ENCODE measurements at places on chromosomes 2 and 18.

GRCh38 chr2:98241592-98241991 lies 104.7 kb upstream of the CNGA3 start:
- DNase-seq, result no peak

DNA sequence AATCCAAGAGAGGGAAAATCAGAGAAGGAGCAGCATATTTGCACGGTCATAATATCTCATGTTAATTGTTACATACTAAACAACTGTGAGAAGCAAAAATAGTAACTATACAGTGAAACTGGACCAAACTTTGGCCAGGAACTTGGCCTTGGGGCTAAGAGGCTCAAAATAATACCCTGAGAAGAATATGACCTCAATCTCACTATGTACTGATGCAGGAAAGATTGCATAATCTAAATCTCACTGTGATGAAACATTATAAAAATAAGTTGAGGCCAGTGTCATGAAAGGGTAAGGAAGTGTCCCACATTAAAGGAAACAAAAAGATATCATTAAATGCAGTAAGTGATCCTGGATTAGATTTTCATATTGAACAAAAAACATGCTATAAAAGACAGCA lies 36.5 kb downstream of the ZRANB3 start:
- no peak for DNase-seq

GRCh38 chr2:52144590-52144989 lies 1112.7 kb upstream of the NRXN1 start:
- DNase-seq, result no peak

DNA sequence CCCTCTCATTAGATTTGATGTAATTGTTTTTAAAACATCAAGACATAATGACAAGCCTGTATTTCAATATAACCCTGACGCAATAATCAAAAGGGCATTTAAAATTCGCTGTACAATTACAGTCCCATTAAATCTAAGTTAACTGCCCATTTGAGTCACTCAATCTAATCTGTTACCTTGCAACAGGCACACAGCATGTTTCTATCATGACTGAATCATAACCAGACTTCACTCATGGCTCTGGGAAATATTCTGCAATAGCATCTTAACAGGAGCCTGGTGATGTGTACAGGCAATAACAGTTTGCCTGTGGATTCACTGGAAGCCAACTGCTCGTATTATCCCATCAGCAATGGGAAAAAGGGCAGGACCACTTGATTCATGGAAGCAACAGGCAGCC lies 142.3 kb upstream of the NCKAP5 start:
- DNase-seq, result no peak

GRCh38 chr18:13416208-13416607 lies 197.6 kb downstream of the LDLRAD4 start:
- no peak for DNase-seq

GRCh38 chr2:238095143-238095542 lies 5.0 kb upstream of the ESPNL start:
- DNase-seq, result peak; percentile 23

DNA sequence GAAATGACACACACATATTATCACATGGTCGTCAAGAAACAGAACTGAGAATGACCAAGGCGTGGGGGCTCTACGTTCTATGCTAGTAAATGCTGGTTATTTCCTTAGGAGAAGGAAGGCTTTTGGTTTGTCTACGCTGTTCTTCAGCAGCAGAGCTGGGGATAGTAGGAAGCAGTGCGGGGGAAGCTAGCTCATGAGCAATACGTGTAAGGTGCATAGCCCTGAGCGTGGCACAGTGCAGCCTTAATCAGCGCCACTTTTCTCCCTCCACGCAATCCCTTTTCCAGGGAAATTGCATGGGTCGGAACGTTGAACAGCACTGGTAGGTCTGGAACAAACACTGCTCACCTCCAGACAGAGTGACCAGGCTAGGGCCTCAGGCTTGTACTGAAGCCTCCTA lies 199.6 kb upstream of the FBXO11 start:
- DNase-seq, result no peak

DNA sequence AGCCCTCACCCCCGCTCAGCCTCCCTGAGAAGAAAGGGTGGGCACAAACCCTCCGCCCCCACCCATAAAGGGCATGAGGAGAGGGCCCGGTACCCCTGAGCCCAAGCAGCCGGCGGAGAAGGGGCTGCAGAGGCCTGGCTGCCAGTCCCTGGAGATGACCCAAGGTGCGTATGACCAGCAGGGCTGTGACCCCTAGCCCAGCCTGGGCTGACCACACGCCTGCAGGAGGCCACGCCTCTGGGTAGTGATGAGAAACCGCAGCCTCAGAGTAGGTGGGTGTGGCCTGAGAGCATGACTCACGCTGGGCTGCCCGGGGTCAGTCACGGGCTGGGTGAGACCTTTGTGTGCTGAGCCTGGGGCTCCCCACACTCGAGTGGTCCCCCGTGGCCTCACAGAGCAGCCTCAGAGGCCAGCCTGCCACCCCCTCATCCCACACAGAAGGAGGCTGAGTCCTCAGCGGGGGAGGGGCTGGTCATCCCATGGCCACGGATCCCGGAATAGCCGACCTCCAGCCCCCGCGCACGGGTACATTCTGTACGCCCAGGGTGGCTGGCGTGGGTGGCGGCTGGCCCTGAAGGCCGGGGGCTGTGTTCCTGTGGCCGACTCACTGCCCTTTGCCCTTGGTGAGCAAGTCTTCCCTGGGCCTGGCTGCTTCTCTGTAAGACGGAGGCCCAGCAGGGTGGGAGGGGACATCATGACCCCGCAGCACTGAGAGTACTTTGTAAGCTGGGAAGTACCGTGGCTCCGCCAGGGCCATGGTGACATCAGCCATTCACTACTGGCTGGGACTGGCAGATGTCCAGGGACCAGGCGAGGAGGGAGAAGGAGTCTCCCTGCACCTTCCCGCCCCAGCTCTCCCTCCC lies 110.8 kb upstream of the OTOS start:
- DNase-seq, result no peak

DNA sequence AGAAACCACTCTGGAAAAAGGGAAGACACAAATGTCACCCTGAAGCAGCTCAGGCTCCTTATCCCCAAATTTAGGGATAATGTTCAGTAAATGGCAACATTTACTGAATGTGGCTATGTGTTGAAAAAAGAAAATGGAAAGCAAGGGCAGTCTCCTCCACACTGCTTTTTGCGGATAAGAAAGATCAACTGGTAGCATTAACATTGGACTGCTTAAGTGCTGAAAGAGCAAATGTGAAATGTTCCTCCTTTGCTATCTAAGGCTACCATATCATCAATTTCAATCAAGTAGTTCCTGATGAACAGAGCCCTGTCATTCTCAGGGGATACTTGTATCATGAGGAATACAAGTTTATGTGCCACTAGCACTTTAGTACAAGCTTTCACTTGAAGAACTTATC lies 12.5 kb downstream of the FBXO11 start:
- no peak for DNase-seq

- DNase-seq, result no peak
Measured at GRCh38 chr2:202290970-202291369, 25.4 kb downstream of the NOP58 start.

- DNase-seq, result peak; percentile 53
Measured at GRCh38 chr2:239266779-239267287, 134.0 kb downstream of the HDAC4 start.

GRCh38 chr2:217853301-217853881 lies 149.4 kb downstream of the TNS1 start:
- no peak for DNase-seq

DNA sequence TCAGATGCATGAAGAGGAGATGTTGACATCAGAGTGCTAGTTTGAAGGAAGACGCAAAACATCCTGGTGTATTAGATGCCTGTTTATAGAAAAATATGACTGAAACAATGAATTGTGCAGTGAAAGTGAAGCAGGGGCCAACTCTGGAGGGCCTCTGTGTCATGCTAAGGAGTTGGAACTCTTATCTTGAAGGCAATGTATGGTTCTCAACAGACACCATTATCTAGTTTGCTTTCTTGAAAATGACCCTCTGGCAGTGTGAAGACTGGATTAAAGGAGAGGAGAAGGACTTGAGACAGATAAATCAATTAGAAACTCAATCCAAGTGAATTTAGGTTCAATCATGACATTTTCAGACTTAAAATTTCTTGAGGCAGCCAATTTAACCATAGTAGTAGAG lies 63.1 kb downstream of the ITGA4 start:
- DNase-seq, result no peak

DNA sequence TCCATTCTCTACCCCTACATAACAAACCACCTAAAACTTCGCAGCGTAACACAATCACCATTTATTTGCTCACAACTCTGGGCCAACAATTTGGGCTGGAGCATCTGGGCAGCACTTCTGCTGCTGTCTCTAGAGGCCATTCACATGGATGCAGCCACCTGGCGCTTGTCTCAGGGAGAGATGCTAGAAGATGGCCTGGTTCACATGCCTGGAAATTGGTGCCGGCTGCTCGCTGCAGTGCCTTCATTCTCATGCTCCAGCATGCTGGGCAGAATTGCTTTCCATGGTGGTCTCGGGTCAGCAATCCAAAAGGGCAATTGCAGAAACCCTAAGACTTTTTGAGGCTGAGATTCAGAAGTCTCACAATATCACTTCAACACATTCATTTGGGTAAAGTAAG lies 157.4 kb downstream of the SUCLG1 start:
- no peak for DNase-seq

- DNase-seq, result no peak
Measured at GRCh38 chr2:22798386-22798785, 586.6 kb upstream of the KLHL29 start.

DNA sequence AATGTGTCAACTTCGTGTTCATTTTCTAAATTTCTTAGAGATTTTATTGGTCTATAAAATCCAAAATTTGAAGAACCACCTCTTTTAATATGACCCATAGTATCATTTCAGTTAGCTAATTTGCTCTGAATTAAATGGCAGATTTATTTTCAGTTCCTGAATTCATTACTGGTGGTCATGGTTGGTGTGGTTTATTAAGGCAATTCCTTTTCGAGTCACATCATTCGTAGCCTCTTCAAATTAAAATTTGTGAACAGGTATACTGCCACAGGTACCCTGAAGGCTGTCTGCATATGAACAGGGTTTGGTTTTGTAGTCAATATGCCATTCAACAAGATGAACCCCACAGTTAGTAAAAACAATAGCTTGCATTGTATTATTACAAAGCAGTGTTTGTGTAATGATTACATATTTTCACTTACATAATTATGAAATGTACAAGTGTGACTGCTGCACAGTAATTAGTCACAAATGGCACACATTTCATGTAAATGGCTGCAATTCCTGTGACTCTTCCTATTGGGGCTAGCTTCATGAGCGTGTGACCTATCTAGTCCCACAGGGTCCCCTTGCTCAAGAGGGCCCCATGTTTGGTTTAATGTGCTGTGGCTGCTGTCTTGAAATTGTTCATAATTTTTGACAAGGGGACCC lies 48.9 kb downstream of the CDC42EP3 start:
- DNase-seq, result no peak

DNA sequence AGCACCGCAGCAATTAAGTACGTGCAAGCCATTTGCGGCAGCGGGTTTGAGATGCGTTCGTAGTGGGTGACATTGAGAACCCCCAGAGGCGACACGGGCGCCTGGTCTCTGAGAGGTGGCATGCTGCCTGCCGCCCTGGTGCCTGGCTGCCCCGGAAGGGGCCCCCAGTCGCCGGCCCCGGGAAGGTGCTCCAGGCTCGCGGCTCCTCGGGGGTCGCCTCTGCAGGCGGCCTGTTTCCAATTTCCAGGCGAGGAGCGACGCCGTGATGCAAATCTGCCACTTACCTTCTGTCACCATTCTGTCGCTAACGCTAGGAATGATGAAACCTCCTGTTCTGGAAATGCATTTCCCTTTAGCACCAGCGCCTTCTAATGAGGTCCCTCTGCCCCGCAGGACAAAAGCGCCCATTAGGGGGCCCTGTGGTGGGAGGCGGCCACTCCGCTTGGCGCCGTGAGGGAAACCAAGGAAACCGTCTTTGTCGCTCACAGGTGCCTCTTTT lies 13.0 kb downstream of the KIF5C start:
- DNase-seq, result peak; percentile 52

DNA sequence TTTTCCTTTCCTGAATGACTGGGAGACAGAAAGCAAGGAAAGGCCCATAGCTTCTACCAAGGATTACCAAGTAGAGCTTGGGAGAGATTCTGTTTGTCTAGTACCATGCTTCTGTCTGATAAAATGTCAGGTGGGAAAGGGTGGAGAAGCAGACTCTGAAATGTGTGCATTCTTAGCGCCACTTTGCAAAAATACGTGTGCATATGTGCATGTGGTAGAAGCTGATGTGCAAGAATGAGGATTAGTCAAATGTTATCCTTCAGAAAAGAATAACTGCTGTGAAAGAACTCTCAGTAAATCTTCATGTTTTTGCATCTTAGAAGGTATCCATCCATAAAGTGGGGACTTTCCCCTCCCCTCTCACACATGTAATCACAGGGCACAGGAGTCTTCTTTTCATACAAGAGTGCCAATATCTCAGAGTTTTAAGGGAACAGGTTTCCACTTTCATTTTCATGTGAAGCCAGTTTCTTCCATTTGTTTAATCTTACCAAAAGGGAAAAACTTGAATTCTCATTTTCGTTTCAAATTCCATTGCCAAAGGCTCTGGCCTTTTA lies 15.4 kb upstream of the DGKD start:
- no peak for DNase-seq

- no peak for DNase-seq
Measured at GRCh38 chr2:162184821-162185450, 32.9 kb upstream of the GCG start.

DNA sequence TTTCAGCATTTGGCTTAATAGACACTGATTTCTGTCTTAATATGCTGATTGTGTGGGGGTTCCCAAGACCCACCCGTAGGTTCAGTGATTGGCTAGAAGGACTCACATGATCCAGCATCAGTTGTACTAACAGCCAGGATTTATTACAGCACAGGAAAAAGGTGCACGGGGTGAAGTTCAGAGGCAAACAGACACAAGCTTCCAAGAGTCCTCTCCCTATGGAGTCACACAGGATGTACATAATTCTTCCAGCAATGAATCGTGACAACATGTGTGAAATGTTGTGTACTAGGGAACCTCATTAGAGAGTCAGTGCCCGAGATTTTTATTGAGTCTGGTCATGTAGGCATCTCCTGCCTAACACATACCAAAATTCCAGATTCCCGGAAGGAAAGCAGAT lies 52.8 kb downstream of the GALNT1 start:
- DNase-seq, result no peak

DNA sequence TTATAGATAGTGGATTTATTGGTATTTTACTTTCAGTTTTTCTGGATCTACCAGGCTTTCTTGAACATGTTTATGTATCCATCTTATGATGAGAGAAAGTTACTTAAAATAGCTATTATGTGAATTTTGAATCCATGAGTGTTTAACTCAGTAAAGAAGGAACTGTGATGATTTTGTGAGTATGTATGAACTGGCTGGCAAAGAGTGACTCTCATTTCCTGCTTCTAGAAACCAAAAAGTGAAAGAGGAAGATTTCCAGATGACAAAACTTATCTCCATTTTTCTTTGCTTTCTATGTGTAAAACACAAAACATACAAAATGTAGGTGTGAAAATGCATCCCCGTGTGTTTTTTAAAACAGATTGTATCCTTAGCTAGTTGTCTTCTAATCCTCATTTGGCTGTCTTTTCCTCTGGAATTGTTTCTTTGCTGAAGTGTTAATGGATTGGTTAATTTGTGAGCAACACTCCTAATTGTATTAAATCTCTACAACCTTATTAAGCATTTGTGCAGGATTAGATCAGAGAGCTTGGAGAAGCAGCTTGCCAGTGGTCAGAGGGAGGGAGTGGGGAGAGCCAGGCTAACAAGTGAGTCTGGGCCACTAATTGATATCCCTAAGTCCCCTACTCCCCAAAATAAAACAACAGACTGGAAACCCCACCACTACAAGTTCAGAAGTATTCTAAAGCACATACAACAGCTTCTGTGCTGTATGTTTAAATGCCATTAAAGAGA lies 23.9 kb downstream of the PTPRM start:
- no peak for DNase-seq

GRCh38 chr2:181575024-181575649 lies 81.8 kb downstream of the CERKL start:
- no peak for DNase-seq

- no peak for DNase-seq
Measured at GRCh38 chr2:168841445-168841844, 39.0 kb downstream of the NOSTRIN start.

Data from activated T-cell treated with anti-CD3 and anti-CD28 coated beads, Interleukin-2, amount 50 U/mL, for 24 hours (primary cell).